Mesendoderm (in vitro differentiated cells): ENCODE measurements at places on chromosomes 11 and 22.
A peak's percentile ranks its signal among the peaks of the same experiment; 100 is the strongest.

GRCh38 chr11:68950762-68951161 is 30.0 kb downstream of the MRGPRD start:
- DNase-seq, result no peak

- DNase-seq, result peak; percentile 13
Observed at GRCh38 chr11:33774736-33775466, 581 bp upstream of the FBXO3 start.

GRCh38 chr11:71331631-71332030 is 79.3 kb upstream of the SHANK2 start:
- no peak for DNase-seq

DNA sequence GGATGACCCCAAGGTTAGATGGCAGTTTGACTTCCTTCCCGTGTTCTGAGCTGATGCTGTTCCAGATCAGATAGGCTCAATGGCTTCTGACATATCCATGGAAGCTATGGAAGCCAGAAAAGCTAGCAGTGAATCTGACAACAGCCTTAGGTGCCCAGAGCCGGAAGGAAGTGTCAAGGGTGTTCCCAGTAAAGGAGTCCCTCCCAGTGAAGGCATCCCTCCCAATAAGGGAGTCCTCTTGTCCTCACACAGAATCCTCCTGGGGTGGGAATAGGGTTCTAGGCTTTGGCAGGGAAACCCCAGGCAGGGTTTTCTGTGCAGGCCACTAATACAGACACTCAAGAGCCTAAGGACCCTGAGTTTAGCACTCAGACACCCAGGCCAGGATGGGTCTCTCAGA is 47.0 kb upstream of the ISX start:
- DNase-seq, result no peak

DNA sequence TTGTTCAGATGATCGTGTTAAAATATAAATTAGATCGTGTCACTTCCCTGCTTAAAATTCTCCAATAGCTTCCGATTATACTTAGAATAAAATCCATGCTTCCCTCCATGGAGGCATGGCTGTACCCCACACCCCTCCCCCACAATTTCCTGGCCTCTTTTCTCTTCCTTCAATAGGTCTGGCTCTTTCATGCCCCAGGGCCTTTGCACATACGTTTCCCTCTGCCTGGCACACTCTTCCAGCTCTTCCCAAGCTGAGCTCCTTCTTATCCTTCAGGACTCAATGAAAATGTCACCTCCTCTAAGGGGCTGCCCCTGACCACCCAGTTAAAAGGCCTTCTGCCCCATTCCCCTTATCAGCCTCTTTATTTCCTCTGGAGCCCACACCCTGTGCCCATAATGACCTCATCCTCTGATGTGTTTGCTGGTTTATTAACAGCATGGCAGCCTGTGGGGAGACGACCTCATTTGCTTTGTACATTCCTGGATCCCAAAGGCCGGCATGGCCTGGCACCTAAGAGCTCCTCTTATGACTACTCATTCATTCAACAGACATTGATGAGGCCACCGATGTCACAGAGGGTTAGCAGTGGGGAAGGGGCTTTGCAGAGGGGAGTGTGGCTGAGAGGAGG is 9.0 kb upstream of the FLRT1 start:
- no peak for DNase-seq

GRCh38 chr11:62054484-62055121 is 69.2 kb upstream of the INCENP start:
- DNase-seq, result peak; percentile 56

GRCh38 chr22:36008131-36008530 is 20.5 kb downstream of the RBFOX2 start:
- no peak for DNase-seq
